ENCODE measurements at places on chromosomes 3 and 15. TPM values are rescaled to one million over a fixed set of nuclear protein-coding genes. Genes with fewer than 3 reads are reported as not detected.
A peak's percentile ranks its signal among the peaks of the same experiment; 100 is the strongest.

The STT3B gene
- 160 TPM for total RNA-seq

The CP gene
- 46.9 TPM for total RNA-seq

The SHF gene
- total RNA-seq: 15.9 TPM

- DNase-seq: no peak
Observed at GRCh38 chr15:66956672-66957430, 108.6 kb upstream of the SMAD3 start.

DNA sequence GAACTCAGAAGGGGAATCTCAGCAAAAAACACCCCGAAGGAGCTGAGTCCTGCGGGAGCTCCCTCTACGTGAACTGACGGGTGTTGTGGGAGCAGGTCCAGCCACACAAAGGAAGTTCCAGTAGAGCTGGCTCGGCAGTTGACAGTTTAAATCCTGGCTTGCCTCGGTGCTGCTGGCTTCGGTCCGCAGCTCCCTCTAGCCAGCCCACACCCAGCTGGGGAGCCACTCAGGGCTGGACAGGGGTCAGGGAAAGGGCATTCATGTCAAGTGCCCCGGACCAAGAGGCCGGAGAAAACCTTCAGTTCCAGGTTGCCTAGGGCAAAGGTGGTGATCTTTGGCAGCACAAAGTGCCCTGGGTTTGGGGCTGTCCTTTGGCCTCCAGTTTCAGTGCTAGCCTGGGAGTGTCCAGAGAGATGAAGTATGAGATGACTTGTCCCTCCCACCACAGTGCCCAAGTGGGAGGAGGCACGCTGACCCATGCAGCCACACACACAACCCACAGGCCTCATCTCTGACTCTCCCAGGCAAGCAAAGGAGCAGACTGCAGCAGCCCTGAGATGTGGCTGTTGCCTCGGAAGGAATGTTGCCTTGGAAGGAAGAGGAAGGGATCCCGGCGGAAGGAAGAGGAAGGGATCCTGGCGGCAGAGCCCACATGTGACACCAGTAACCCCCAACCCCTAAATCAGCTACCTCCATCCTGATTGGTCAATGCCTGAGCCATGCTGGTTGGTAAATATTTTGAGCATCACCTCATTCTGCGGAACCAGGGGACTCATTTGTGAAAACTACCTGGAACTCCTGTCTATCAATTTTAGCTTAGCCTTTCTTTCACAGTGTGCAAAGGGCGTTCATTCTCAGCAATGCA lies 13.9 kb upstream of the ANPEP start:
- DNase-seq: peak; percentile 54

DNA sequence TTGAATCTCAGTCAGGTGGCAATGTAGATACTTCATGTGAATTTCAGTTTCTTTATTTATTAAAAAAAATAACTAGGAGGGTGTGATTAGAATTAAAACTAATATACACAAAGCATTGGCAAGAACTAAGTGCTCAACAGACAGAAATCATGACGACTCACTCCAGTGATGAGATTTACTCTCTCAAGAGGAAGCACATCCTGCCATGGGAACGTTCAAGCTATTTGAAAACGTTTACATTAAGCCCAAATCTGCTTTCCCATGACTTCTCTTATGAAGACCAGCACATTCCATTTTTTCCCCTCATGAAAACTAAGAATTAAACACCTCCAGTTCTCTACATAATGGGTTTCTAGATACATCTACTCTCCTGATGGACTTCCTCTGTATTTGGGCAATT lies 8.5 kb downstream of the WDR53 start:
- no peak for DNase-seq

GRCh38 chr3:157071744-157072525 lies 88.0 kb downstream of the CCNL1 start:
- no peak for DNase-seq

All from thyroid gland (tissue), 4 donors.